ENCODE measurements at places on chromosomes 16 and 17.

- DNase-seq: no peak
Observed at GRCh38 chr17:6160911-6161855, 91.0 kb downstream of the WSCD1 start.

DNA sequence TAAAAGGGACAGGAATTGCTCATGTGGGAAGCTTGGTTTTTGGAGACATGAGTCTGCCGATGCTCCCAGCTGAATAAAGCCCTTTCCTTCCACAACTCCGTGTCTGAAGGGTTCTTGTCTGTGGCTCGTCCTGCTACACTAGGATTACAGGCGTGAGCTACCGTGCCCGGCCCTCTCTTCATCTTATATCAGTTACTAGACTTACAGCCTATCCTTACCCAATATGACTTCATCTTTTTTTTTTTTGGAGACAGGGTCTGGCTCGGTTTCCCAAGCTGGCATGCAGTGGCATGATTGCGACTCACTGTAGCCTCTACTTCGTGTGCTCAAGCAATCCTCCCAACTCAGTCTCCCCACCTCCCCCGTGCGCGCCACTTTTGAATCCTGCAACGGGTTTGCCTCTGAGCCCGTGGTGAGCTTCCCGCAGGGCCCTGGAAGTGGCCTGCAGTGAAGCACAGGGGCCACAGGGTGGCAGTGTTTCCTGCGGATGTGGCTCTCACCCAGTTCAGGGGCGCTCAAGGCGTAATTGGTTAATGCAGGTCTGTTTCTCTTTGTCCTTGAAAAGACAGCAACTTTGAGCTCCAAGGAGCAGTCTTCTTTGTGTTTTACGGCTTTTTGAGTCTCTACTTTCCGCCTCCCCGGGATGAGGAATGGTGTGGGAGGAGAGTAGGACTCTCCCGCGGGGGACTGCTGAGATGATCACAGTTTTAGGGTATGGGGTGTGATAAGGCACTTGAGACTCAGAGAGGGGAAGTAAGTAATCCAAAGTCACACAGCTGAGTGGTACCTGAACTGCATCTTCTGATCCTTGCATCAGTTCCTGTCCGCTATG lies 22.7 kb upstream of the GPRC5B start:
- DNase-seq: peak; percentile 76

DNA sequence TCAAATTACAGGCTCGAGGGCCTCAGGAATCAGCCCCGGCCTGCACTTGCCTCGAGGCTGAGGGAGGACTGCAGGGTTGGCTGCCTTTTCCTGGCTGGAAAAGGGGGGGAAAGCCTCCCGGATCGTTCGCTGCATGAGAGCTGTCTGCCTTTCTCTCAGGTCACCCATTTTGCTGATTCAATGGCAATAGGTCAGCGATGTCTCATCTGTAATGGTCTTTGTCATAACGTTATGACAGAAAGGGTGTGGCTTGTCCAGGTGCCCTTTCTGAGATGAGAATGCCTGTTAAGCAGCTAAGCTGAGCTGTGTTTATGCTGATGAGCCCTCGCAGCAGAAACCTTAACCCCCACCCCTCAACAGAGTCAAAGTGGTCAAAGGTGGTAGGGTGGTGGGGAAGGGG lies 81.8 kb downstream of the AKAP1 start:
- DNase-seq: no peak

DNA sequence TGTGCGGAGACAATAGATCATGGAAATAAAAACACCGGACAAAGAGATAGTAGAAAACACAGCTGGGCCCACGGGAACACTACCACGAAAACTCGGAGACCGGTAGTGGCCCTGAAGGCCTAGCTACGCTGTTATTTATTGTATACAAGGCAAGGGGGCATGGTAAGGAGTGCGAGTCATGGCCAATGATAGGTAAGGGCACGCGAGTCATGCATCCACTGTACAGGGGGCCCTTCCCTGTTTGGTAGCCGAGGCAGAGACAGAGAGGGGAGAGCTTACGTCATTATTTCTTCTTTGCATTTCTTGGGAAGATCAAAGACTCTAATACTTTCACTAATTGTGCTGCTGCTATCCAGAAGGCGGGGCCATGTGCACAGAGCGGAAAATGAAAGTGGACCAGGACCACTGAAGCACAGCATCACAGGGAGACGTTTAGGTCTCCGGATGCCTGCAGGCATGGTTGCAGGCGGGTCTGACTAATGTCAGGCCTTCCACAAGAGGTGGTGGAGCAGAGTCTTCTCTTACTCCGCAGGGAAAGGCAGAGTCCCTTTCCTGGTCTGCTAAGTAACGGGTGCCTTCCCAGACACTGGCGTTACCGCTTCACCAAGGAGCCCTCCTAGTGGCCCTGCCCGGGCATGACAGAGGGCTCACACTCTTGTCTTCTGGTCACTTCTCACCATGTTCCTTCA lies 74.4 kb upstream of the ARL4D start:
- DNase-seq: no peak

DNA sequence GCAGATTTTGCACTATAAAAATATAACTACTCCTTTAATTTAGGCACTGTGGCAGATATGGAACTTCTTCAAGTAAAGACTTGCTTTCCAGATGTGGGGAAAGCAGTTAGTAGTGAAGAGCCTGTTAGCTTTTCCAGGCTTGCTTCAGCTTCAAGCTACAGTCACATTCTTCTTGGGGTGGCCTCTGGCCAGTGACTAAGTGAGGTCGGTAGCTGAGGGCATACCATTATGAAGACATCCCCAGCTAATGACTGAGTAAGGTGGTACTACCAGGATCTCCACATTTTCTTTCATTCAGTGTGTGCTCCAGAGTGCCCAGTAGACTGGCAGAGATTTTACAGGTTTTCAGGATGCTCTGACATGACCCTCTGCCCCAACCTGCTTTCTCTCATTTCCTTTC lies 167.1 kb upstream of the KIF2B start:
- DNase-seq: no peak

GRCh38 chr17:20266806-20267458 lies 200.4 kb downstream of the LGALS9B start:
- no peak for DNase-seq

DNA sequence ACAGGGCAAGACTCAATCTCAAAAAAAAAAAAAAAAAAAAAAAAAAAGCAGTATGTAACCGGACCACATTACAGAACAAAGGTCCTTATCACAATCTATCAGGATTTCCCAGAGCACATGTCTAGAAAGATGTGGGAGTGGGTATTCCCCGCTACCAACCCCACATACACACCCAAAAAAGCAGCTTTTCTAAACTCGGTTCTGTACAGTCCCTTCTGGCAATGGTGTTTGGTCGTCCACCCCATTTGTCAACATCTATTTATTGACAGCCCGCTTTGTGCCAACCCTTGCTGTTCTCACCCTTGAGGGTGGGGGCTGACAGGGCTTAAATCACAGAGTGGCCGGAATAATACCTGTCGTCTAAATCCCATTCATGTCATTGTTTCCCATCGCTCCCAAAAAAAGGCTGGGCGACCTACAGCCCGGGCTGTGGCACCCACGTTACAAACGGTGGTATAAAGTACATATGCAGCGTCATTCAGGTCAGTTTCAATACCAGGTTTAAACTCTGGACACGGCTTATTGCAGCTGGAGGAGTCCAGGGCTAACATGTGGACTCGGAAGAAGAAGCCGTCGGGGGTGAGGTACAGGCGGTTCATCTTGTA lies 3.6 kb downstream of the C17orf58 start:
- DNase-seq: no peak

GRCh38 chr16:17447101-17447569 lies 23.6 kb downstream of the XYLT1 start:
- no peak for DNase-seq

GRCh38 chr17:49210158-49211029 lies at the start of the genes ABI3 and GNGT2:
Gene ABI3, plus strand, starts transcription at chr17:49210707. Its CDS starts 18 bp downstream, at chr17:49210725.
Gene GNGT2, minus strand, starts transcription at chr17:49210574. Its CDS starts 3,152 bp downstream, at chr17:49207422.
- peak; percentile 78 for DNase-seq

GRCh38 chr16:78927766-78928165 lies 672.8 kb downstream of the MAF start:
- DNase-seq: no peak

- DNase-seq: peak; percentile 69
Observed at GRCh38 chr17:57440522-57441269, 184.4 kb downstream of the MSI2 start.

- no peak for DNase-seq
Observed at GRCh38 chr17:28889996-28890395, 7.5 kb downstream of the FLOT2 start.

DNA sequence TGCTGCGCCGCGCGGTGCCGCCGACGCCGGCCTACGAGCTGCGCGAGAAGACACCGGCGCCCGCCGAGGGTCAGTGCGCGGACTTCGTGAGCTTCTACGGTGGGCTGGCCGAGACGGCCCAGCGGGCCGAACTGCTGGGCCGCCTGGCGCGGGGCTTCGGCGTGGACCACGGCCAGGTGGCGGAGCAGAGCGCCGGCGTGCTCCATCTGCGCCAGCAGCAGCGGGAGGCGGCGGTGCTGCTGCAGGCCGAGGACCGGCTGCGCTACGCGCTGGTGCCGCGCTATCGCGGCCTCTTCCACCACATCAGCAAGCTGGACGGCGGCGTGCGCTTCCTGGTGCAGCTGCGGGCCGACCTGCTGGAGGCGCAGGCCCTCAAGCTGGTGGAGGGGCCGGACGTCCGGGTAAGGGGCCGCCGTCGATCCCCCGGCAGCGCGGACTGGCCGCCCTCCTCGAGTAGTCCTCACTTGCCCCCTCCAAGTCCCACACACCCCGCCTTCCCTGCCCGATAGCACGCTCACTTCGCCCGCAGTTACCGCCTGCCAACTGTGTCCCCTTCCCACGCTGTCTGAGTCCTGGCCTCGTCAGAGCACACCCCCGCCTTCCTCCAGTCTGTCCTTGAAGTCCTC lies 470 bp downstream of the MLYCD start:
- DNase-seq: peak; percentile 45

DNA sequence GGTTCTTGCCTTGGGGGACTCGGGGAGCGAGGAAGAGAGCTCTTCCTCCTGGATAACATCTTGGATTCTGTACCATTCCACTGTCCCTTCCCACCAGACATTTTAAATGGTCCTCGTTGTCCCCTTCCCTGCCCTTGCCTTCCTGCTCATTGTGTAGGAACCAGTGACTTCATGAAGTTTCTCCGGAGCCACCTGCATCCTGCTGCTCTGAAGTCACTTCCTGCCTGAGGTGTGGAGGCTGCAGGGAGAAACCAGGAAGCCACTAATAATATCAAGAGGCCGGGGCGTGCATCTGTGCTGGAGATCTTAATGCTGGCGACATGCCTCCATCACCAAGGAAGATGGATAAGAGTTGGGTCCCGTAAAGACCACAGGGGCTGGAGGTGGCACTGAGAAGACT lies 6.2 kb upstream of the SLC16A13 start:
- DNase-seq: peak; percentile 63

All from CD4-positive, alpha-beta T cell treated with Interleukin-6 for 4 hours (primary cell).